Muscle of leg (tissue), 16 donors: ENCODE measurements at places on chromosomes 7 and 10.

- DNase-seq, result no peak
These were observed 86.5 kb downstream of the SEMA3A start for GRCh38 chr7:84108119-84108518.

DNA sequence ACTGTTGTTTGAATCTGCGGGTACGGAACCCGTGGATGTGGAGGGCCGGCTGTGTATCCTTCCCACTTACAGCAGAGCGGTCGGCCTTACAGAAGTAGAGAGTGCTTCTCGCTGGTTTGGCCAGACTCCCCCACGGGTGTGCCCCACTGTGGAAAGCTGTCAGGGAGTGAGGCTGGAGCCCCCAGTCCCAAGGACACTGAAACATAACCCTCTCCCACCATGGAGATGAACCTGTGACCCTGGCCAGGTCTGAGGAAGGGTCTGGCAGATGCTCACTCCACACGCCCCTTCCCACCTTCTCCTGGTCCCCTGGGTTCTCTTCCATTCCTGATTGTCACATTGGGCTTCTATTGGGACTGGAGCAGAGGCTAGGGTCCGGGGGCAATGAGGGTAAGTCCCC lies 39.6 kb downstream of the TSPAN15 start:
- DNase-seq, result no peak

- no peak for DNase-seq
These were observed 29.0 kb upstream of the EBLN1 start for GRCh38 chr10:22246680-22247391.

DNA sequence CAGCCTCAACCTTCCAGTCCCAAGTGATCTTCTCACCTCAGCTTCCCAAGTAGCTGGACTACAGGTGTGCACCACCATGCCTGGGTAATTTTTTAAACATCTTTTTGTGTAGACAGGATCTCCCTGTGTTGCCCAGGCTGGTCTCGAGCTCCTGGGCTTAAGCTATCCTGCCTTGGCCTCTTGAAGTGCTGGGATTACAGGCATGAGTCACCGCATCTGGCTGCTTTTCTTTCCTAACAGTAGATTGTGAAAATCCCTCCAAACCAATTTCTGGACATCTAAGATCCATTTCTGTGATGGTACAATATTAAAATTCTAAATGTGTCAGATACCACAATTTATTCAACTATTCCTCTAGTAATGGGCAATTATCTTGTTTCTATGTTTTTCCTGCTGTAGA lies 38.7 kb downstream of the RAB18 start:
- no peak for DNase-seq

DNA sequence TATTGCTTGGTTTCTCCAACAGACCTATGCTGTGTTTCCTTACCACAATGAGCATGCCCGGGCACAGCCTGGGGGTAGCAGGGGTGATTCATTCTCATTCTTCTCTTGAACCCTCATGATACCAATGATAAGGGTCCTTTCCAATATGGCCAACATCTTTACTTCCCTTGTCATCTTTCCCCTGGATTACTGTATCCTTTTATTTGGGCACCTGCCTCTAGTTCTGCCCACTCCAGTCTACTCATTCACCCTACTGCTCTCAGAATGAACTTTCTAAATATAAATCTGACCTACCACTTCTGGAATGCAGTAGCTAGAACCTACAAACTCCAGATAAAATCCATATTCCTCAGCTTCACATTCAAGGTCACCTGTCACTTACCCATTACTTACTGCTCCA lies 26.4 kb upstream of the ITPRID1 start:
- no peak for DNase-seq

- no peak for DNase-seq
These were observed 1.2 kb downstream of the FOXK1 start for GRCh38 chr7:4683043-4683883.

DNA sequence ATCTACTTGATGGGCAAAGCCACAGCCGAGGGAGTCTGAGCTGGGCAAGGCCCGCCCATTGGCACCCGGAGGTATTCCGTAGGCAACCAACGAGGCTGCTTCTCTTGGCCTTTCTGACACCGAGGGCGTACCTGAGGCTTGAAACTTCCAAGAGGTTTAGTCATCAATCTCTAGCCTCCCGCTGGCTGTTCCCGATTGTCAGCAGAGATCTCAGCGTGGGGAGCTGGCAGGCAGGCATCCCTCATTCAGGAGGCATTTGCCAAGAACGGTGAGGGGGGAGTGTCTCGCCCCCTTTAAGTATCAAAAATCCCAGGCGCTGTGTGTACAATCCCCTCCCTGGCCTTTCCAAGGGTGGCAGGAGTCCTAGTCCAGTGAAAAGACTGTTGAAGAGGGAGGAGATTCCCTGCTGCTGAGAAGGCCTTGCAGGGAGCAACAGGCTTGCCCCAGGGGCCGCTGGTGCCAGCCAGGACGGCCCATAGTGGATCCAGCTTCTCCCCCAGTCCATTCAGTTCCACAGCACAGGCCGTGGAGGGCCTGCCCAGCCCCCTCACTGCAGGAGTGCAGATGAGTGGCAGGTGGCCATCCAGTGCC lies 39.7 kb downstream of the OAT start:
- DNase-seq, result peak; percentile 38

DNA sequence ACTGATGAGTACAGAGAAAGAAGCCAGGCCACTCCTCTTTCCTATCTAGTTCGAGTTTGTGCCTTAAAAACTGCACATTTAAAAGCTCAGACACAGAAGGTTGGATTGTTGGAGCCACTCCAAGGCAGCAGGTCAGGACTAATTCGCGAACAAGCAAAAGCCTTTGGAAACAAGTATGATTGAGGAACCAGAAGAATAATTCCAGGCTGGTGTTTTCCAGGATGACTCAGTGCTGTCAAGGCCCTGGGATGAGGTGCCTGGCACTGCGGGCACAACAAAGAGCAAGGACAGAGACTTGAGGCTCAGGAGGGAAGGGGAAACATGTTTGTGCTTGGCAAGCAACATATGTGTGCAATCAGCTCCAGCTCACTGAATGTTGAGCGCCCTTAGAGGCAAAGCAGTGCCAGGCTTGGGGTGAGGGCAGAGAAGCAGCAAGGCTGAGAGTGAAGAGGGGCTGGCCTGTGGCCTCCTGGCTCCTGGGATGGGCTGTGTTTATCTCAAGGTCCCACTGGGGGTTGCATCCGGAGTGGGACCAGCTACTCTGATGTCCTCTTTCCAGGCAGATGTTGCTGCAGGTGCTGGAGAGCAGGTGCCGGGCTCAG lies 44.1 kb downstream of the VSTM4 start:
- peak; percentile 52 for DNase-seq

DNA sequence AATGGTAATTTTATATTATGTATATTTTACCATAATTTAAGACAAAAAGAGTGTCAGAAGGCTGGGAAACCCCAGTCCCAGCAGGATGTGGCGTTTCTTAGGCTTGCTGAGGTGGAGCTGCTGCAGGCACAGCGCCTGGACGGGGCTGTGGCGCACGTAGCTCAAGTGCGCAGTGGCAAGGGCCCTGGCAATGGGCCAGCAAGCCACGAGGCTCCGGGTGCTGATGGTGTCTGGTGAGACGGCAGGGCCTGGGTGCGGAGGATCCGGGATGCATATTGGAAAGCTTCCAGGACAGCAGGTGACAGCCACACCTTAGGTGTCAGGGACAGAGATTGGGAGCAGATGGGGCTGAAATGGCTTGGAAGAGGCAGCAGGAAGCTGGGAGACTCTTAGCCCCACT lies 37.2 kb downstream of the CLEC2L start:
- no peak for DNase-seq

DNA sequence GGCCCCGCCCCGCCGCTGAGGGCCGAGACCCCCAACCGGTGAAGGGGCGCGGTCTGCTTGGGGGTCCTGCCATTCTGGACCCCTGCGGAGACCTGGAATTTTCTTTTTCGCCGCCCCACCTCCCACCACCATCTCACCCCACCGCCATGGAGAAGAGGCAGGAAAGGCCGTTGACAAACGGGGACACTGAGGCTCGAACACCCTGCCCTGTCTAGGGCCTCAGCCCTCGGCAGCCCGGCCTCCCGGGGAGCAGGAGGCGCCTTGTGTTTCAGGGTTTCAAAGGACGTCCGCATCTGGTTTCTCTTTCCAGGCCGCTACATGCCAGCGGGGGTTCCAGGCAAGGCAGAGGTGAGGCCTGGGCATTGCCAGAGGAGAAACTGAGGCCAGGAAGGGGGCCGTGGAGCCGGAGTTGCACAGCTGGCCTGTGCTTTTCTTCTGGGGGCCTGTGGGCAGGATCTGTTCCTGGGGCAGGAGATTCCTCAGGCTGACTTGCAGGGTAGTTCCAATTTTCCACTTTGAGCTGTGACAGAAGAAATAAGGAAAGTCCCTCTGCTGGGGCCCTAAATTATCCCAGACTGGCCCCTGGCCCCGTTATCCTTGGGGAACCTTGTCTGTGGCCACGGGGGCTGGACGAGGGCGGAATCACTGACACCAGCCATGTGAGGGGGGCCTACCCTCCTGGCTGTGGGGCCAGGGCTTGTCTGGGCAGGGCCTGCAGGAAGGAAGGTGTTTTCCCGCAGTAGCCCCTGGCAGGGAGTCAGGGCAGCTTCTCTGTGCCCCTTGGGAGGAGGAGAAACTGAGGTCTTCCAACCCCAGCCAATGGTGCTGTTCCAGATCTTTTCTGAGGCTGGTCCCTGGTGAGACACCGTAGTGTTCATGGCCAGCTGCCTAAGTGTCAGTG lies 900 bp upstream of the MICALL2 start:
- DNase-seq, result peak; percentile 64

- no peak for DNase-seq
These were observed 2.8 kb downstream of the MRM2 start for GRCh38 chr7:2239242-2239641.

DNA sequence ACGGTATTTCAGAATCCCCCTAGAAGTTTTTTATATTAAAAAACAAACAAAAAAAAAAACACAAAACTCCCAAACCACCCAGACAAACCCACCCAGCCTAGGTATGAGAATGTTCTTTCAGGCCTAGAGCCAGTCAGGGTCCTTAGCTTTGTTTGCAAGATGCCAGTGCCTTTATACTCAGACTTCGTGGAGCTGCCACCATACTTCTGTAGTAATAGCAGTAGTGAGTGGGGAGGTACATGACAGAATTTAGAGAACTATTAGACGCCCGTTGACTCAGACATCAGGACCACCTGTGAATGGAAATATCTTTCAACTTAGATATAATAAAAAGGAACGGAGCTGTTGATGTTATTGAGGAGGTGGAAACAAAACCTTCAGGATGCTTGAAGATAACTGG lies 138.2 kb upstream of the MKLN1 start:
- no peak for DNase-seq
